G401 (cell line): ENCODE measurements at places on chromosomes 3 and 15.

GRCh38 chr3:40167958-40168357, 141.5 kb upstream of the EIF1B start:
- no peak for DNase-seq

DNA sequence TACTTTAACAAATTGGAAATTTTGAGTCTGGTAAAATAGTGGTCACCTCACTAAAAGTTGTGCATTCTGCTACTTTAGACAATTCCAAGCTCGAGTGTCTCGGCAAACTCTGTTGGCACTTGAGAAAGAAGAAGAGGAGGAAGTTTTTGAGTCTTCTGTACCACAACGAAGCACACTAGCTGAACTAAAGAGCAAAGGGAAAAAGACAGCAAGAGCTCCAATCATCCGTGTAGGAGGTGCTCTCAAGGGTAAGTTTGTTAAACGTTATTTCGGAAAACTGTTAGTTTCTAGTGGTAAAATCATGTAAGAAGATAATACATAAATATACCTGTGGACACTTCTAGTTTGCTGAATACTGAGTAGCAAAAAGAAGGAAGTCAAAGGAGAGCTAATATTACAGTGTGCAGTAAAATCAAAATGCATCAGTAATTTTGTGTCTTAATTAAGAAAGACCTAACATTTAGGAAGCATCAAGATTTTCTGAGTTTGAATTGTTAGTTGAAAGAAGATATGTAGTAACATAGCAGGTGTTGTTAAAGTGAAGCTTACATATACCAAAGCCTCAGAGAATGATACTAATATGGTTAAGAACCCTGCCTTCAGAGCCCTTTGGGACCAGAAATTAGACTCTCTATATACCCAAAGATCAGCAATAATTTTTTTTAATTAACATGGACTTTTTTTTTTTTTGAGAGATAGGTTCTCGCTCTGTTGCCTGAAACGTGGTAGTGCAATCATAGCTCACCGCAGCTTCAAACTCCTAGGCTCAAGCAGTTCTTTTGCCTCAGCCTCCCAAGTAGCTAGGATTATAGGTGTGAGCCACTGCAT, 23.0 kb downstream of the BUB1B start:
- DNase-seq: no peak

- no peak for DNase-seq
These were observed 91.5 kb downstream of the ITPR1 start for GRCh38 chr3:4584456-4585249.

DNA sequence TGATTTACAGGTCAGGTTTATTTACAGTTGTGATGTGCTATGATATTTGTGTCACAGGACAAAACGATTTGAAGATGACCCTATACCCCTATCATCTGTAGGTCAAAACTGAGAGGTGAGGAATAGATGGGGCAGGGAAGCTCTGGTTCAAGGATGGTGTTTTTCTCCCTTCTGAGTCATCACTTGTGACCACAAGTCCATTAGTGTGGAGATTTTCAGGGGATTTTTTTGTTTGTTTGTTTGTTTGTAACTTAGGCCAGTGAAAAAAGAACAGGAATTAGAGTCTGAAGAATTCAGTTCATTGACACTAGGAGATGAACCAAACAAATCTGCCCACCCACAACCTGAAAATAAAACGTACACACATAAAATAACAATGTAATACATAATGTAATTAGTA, 62.7 kb upstream of the FAM98B start:
- no peak for DNase-seq

GRCh38 chr15:56205061-56205876, 38.4 kb downstream of the RFX7 start:
- no peak for DNase-seq

DNA sequence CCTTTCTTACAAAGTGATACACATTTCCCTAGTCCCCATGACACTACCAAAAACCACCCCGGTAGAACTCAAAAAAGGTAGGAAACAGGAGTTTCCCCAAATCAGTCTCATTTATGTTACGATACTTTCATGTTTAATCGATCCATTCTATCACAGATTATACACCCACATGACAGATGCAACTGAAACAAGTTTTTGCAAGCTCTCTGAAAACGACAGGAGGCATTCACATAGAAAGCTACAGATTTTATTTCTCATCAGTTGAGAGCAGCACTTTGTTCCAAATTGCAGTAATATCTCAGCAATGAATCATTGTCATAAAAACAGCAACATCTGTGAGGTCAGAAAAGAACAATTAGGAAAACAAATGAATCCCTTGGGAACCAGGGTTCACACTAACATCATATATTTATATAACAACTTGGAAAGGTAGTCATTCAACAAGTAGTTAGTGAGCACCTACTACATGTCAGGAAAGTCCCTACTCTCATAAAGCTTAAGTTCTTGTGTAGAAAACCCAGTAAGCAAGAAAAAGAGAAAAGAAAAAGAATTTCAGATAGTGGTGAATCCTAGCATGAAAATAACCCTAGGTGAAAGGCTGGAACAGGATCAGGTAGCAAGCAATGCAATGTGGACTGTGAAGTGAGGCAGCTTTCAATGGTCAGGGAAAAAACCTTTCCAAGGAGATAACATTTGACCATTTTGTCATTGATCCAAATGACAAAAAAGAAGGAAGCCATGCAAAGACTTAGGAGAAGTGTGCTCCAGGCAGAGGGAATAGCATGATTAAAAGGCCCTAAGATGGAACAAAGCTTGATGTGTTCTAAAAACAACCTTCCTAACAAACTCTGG, 8.3 kb downstream of the PLD1 start:
- DNase-seq: no peak

GRCh38 chr3:16912400-16913263, 27.9 kb downstream of the PLCL2 start:
- DNase-seq: peak; percentile 84
